ENCODE measurements at places on chromosomes 1 and 21.
A peak's percentile ranks its signal among the peaks of the same experiment; 100 is the strongest.

DNA sequence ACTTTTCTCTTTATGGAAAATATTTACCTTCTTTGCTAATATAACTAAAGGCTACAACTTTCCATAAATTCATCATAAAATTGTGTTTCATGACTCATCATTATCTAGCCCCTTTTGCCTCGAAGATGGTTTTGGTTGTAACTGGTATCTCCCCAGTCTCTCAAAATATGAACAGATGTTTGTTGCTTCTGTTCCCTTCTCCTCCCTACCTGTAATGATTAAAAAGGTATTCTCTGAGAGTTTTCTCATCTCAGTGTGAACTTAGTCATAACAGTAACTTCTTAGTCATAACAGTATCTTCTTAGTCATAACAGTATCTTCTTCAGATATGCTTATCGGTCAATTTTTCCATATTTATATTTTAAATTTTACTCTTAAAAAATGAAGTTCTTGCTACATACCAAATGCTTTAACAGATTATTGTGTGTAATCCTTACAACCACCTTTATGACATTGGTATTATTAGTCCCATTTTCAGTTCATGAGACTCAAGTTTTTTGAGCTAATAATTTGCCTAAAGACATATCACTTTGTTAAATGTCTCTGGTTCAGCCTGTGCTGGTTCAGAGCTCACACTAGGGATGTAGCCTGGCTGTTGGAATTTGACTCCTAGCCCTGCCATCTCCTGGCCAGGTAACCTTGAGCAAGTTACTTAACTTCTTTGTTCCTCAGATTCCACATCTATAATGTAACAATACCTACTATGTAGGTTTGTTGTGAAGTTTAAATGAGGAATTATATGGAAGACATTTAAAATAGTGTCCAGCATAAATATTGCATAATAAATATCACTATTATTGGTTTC, 32.6 kb downstream of the ATP1B1 start:
- peak; percentile 70 for DNase-seq

DNA sequence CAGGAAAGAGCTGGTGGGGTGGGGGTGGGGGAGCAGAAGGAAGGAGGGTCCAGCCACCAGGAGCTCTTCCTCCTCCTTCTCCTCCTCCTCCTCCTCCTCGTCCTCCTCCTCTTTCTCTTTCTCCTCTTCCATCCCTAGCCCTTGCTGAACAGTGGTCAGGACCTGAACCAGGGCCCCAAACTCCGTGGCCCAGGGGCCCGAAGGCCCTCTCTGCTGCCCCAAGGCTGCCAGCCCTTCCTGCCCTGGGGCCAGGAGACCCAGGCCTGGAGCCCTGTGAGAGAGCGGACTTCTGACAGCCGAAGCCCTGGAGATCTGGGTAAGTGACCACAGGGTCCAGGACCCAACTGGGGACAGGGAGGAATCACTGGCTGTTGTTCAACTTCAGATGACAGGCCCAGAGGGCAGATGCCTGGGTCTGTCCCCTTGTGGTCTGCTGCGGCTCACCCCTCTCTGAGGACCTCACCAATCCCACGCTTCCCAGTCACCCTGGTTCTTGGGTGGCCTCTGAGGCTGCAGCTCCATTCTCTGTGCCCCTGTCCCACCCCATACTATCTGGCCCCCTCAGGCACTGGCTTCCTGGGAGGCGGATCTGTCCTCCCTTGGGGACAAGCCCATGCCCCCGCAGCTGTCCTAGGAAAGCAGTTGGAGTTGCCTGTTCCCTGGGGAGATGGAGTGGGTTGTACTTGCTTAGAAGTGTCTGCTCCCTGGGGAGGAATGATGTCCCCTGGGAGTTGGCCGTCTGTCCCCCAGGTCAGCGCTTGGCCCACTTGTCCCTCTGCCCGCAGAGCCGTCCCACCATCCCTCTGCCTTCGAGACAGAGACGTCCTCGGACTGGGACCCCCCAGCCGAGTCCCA, 51.8 kb downstream of the VWA5B1 start:
- DNase-seq, result no peak

- no peak for DNase-seq
Measured at GRCh38 chr1:185895208-185895900, 161.2 kb downstream of the HMCN1 start.

DNA sequence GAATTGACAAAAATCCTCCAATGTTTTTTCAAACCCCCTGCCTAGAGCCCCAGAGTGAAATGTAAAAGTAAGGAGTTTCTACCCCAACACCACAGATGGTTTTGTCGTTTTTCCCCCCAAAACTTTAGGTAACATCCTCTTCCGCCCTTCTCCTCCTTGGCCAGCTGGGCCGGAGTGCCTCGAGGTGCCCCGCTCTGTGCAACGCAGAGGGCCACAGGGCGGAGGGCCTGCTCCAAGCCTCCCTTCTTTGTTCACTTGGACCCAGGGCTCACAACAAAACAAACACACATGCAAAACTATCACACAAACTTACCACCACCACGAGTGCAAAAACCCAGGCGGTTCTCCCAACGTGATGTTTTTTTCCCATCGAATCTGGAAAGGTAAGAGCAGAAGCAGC, 1.9 kb downstream of the SSBP3 start:
- DNase-seq, result no peak

GRCh38 chr1:221916176-221916575, 174.3 kb upstream of the DUSP10 start:
- DNase-seq, result no peak

- DNase-seq, result no peak
Measured at GRCh38 chr1:203701606-203702005, 63.4 kb upstream of the LAX1 start.

DNA sequence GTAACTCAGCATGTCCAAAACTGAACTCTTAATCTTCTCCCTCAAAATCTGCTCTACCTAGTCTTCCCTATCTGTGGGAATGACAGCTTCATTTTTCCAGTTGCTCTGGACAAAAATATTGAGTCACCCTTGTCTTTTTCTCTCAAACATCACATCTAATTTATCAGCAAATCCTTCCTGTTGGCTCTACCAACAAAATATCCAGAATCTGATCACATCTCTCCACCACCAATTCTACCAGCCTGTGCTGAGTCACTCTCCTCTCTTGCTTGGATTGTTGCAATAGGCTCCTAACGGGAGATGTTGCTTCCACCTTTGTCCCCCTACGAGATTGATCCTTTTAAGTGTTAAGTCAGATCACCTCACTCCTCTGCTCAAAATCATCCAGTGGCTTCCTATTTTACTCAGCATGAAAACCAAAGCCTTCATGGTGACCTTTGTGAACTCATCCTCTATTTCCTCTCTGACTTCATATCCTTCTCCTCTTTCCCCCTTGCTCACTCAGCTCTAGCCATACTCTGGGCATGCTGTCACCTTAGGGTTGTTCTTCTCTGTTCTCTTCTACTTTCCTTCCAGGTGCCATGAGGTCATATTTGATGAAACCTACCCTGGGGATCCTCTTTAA, 21.5 kb upstream of the SMYD2 start:
- DNase-seq, result peak; percentile 19

- DNase-seq, result no peak
Measured at GRCh38 chr1:180837020-180837419, 75.7 kb upstream of the KIAA1614 start.

- no peak for DNase-seq
Measured at GRCh38 chr1:14842891-14843290, 244.4 kb downstream of the KAZN start.

DNA sequence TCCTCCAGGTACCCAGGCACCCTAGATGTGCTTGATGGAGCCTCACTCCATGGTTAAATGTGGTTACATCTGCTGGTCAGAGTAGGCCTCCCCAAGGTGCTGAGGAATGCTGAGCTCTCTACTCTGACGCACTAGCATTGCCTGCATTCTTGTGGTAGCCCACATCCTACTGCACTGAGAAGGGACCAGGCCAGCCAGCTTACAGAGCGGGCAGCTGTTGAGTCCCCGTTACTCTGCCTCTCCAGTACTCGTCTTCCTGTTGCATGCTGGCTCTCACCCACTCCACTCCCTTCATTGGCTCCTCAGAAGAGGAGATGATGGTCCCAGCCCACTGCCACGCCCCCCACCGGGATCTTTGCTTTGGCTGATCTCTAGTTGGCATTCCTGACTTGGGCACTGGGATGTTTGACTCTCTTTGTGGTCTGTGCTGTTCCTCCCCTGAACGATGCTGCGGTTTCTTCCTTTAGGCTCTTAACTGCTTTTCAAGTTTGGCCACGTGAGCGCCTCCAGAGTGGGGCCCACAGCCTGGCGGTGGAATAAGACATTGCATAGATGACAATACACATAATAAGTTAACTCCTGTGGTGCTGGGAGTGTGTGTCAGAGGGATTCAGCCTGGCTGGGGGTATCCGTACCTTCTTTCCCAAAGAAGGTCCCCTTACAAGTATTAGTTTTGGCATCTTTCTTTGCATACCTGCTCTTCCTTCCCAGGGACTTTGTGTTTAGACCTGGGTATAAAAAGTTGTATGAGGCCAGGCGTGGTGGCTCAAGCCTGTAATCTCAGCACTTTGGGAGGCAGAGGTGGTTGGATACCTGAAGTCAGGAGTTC, 18.6 kb downstream of the AZIN2 start:
- peak; percentile 94 for DNase-seq

DNA sequence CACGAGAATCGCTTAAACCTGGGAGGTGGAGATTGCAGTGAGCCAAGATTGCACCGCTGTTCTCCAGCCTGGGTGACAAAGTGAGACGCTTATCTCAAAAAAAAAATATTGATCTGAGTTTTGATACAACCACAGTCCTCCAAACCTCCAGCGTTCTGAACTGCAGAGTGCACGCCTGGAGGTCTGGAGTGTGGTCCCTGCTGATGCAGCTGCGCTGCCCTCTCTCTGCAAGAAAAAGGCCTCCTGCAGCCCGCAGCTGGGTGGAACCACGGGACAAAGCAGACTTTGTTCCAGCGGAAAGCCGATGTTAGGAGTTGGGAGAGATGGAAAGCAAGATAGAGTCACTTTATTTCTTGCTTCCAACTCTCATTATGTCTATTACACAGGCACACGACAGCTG, 144.9 kb upstream of the SOD1 start:
- no peak for DNase-seq

- DNase-seq, result peak; percentile 45
Measured at GRCh38 chr1:223845037-223845809, 524 bp downstream of the TP53BP2 start.

DNA sequence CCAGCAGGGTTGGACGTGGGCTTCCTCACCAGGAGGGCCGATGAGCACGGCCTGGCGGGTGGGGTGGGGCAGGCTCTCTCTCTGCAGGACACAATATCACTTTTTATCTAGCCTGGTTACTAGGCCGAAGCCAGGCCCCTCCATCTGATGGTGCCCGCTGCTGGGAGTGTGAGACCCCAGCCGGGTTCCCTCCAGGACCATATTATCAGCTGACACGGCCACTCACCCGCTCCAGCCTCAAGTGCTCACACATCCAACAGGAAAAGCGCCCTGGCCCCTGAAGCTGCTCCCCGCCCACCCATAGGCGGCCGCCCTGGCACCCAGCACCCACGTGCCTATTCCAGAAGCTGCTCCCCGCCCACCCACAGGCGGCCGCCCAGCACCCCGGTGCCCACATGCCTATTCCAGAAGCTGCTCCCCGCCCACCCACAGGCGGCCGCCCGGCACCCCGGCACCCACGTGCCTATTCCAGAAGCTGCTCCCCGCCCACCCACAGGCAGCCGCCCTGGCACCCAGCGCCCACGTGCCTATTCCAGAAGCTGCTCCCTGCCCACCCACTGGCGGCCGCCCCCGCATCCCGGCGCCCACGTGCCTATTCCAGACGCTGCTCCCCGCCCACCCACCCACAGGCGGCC, 5.0 kb downstream of the SLC19A1 start:
- DNase-seq, result no peak

DNA sequence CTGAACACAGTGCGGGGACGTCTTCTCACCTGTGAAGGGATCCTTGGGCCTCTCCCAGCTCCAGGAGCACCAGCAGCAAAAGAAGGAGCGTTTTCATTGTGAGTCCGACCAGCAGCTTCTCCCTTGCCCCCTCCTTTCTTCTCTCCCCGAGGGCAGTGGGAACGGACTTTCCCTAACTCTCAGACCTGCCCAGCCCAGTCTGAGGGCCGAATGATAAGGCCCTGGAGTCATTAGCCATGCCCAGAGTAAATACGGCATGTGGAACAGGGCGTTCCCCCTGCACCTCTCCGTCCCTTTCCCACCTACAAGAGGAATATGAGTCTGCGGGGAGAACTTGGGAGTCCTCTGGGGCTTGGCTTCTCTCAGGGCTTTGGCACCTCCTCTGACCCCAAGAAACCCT, at the start of gene CTSE:
Gene CTSE (minus strand): TSS at position 201 of the 400 bp plus-strand sequence. CDS start 104 bp downstream, at position 97.
- no peak for DNase-seq

DNA sequence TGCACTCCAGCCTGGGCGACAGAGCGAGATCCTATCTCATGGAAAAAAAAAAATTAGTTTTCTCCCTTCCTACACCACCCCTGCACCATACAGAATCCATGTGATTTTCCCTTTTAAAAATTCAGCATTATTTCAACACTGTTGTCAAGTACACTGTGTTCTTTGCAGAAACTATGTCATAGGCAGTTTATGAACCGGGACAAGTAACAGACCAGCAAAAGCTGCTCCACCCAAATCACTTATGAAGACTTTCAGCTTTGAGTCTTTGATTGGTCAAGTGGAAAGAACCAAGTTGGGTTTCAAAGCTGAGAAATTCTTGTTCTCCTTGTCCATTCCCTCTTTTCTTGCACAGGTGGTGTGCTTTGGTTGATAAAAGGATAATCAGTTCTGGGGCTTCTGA, 173.0 kb downstream of the CDC7 start:
- DNase-seq, result peak; percentile 19

- no peak for DNase-seq
Measured at GRCh38 chr1:62068978-62069377, 125.7 kb upstream of the L1TD1 start.

- no peak for DNase-seq
Measured at GRCh38 chr1:224872832-224873433, 56.5 kb upstream of the DNAH14 start.

DNA sequence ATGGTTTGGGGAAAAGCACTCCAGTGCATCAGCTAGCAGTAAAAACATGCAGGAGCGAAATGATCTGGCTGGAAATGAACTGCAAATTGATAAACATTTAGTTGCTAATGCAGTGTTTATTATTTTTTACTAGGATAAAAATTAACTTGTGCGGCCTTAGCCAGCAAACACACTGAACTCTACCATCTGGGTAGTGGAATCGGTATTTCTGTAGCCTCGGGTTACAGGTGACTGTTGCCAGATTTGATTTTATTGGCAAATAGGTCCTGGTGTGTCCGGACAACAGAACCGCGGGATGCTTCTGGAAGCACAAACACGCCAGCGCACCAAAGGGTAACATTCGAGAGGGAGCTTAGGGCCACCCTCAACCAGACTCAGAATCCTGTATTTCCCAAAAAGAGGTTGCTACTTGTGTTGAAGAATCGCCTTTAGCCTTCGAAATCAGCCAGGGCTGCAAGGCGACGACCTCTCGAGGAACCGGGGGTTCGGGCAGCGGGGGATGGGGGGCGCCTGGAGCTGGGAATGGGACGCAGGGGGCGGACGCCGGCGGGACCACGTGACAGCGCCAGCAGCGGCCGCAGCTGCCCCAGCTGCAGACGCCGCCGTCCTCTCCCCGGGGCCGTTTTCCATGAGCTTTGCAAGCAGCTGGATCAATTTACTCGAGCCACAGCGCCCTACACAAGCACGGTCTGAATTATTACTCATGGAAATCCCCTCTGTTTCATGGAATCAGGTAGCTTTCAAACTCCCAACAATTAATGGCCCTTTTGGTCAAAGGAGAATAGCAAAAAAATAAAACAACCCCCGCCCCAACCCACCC, 158.8 kb downstream of the TOMM20 start:
- DNase-seq, result no peak

GRCh38 chr1:78424720-78425119, 66.1 kb upstream of the PTGFR start:
- no peak for DNase-seq

GRCh38 chr1:109823543-109824348, 60.0 kb upstream of the EPS8L3 start:
- DNase-seq, result no peak

- DNase-seq, result peak; percentile 71
Measured at GRCh38 chr21:36589352-36589971, 109.5 kb upstream of the SIM2 start.

Data from GM12865 (cell line).